ENCODE measurements at places on chromosomes 1 and 21.

GRCh38 chr1:91699339-91699974, 186.5 kb downstream of the TGFBR3 start:
- no peak for DNase-seq

- no peak for DNase-seq
These were observed 81.8 kb downstream of the LRRC7 start for GRCh38 chr1:69649383-69649990.

GRCh38 chr1:997993-998744, 1.7 kb downstream of the HES4 start:
- DNase-seq, result no peak

DNA sequence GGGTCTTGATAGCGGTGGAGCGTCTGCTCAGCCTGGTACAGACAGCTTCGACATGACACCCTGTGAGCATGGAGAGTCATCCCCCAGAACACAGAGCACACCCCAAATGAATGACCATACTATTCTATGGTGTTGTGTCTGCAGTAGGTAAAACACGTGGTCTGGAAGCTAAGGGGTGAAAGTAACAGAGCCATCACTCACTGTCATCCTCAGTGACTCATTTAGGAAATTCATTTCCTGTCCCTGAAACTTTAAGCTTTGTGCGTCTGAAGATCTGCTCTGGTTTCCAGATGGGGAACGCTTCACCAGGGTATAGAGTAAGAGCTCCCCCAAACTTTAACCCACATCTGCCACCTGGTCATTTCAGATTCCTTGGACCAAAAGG, 94.8 kb upstream of the DISP3 start:
- no peak for DNase-seq

- no peak for DNase-seq
These were observed 994 bp upstream of the LAMTOR5 start for GRCh38 chr1:110408488-110408887.

- DNase-seq, result peak; percentile 91
These were observed 32.2 kb downstream of the RNF220 start for GRCh38 chr1:44437107-44437716.

DNA sequence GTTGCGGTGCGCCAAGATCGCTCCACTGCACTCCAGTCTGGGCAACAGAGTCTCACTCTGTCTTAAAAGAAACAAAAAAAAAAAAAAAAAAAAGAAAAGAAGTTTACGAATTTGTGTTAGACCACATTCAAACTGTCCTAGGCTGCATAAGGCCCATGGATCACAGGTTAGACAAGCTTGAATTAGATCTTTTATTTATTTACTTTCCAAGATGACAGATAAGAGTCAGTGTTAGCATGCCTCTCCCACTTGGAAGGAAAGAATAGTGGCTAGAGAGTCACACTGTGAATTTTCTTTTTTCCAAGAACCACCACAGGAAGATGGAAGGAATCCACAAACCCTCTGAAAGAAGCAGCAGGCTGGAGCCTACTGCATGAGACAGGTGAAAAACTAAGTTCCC, 29.3 kb downstream of the NSL1 start:
- no peak for DNase-seq

DNA sequence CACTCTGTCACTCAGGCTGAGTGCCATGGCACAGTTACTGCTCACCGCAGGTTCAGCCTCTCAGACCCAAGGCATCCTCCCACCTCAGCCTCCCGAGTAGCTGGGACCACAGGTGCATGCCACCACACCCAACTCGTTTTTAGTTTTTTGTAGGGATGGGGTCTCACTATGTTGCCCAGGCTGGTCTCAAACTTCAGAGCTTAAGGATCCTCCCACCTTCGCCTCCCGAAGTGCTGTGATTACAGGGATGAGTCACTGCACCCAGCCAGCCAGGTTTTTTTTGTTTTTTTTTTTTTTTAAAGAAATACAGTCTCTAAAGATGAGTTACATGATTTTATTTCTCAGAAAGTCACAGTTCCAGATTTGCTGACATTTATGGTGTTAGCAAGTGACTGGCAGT, 29.0 kb downstream of the BACE2 start:
- DNase-seq, result no peak

GRCh38 chr1:153742411-153743142, 14.7 kb downstream of the INTS3 start:
- no peak for DNase-seq

GRCh38 chr1:228332797-228333738, 73.6 kb downstream of the TRIM11 start:
- DNase-seq, result no peak

GRCh38 chr1:65009176-65009575, 42.8 kb upstream of the JAK1 start:
- DNase-seq, result no peak
